D721Med (cell line): ENCODE measurements at places on chromosomes 1 and 21.

GRCh38 chr1:20665726-20666125 lies 4.6 kb upstream of the DDOST start:
- DNase-seq, result no peak

- DNase-seq, result no peak
These were observed 45.3 kb upstream of the C1orf105 start for GRCh38 chr1:172375211-172375631.

DNA sequence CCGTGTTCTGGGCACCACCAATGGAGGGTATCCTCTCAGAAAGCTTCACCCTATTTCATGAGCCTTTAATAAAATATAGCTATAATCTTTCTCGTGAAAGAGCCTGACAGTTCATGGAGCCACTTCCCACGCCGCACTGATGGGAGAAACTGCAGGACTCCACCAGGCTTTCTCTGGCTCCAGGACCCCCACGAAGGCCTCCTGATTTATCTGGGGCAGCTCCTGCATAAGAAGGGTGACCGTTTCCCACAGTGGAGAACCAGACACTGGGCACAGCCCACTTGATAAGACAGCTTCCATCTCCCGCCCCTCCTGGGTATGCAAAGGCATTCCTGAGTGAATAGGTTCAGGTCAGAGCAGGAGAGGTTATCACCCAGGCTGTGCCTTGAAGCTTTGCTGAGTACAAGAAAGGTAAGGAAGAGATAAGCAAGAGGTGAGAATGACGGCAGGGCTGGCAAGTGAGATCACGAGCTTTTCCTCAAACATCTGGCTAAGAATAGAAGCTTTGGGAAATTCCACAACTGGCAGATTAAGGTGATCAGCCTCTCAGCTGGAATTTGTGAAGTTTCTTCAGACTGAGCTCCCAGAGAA lies 499.8 kb downstream of the KIF26B start:
- no peak for DNase-seq

GRCh38 chr1:14733048-14733778 lies 134.7 kb downstream of the KAZN start:
- no peak for DNase-seq

DNA sequence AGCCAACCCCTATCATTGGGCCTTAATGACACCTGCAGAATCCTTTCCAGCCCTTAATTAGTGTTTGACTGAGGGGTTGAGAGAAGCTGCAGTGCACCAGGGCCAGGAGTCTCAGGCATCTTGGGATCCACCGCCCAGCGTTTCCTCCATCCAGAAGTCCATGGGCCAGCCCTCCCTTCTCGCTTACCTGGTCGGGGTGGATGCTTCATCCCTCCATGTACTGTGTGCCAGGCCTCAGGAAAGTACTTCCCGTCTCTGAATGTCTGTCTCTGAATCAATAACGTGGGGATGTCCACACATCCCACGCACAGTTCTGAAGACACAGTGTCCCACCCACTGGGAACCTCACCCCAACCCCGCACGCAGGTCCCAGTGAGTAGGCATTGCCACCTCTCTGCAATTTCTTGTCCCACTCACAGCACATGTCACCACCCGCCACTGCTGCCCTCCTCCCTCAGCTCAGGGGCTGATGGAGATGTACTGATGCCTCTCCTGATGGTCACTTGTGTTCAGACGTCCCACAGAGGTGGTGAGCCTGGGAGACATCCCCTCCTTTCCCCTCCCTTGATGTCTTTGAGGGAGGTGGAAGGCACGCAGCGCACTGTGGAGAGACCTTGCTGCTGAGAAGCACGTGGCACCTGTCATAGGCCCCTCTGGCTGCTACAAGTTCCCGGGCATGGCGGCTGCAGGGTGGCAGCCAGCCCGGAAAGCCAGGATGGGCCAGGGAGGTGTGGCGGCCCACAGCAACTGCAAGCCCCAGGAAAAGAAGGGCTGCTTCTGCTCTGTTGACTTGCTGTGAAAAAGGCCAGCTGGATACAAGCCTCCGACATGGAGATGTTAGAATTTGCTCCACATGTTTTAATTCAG lies 29.4 kb upstream of the PRSS38 start:
- no peak for DNase-seq

GRCh38 chr1:239044829-239045228 lies 341.5 kb upstream of the CHRM3 start:
- DNase-seq, result no peak

- DNase-seq, result no peak
These were observed 86.1 kb downstream of the TGFBR3 start for GRCh38 chr1:91799863-91800262.
